ENCODE measurements at places on chromosomes 5 and 9. TPM values are rescaled to one million over a fixed set of nuclear protein-coding genes. Genes with fewer than 3 reads are reported as not detected.

- H3K27me3 ChIP-seq = no peaks in the 10 kb centered on the region
- no peak overlapping the region for H3K27ac ChIP-seq
- peak; percentile 2 for DNase-seq
- H3K36me3 ChIP-seq = no peaks in the 10 kb centered on the region
- H3K4me1 ChIP-seq = no peaks in the 10 kb centered on the region
Observed at GRCh38 chr9:6302417-6302816, 25.8 kb upstream of the TPD52L3 start.

DNA sequence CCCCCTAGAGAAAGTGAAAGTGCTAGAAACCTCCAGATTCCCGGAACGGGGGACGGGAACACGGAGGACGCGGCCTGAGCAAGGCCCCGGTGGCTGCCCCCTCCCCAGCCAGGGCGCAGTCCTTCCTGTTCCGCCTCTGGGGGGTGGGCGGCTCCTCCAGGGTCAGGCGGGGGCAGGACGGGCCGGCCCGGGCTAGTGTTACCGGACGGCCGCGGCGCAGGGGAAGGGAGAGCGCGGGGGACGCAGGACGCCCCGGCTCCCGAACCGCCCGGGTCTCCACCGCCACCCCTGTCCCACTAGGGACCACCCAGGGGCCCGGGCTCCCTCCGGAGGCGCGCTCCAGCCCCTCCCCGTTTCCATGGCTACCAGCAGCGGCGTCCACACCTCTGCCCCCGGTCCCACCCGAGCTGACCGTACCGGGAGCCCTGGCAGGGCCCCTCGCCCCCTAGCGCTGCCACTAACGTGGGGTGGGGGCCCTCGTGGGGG, 579 bp downstream of the SLC12A7 start:
- H3K4me1 ChIP-seq = peaks cover 14% of the 10 kb centered on the region
- no peak for DNase-seq
- peak overlapping the region; percentile 72 for H3K4me3 ChIP-seq
- peak overlapping the region; percentile 88 for H3K27ac ChIP-seq
- H3K36me3 ChIP-seq = no peaks in the 10 kb centered on the region

The TRPM3 gene
- total RNA-seq = 0.49 TPM

The SLC1A1 gene
- 13.8 TPM for total RNA-seq

The ALDH1A1 gene
- total RNA-seq = 137 TPM
